ENCODE measurements at places on chromosomes 4 and X.

DNA sequence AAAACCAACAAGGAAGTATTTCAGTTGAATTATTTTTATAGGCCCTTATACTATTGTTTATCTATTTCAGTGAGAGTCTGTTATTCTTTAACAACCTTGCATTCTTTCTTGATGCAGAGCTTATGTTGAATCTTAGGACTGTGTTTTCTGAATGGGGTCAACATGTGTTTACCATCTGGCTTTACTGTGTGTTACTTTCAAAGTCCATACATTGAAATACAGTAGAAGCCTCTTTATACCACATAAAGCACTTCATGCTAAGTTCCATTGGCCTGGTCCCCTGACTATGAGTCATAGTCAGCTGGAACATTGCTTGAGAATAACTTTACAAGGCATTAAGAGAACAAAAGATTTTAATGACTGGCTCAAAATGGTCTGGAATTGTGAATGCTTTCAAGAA is 152.6 kb downstream of the GASK1B start:
- DNase-seq = no peak

GRCh38 chr4:120445186-120445585 is 378.5 kb upstream of the MAD2L1 start:
- no peak for DNase-seq

GRCh38 chr4:104416725-104417356 is 77.9 kb downstream of the CXXC4 start:
- DNase-seq = no peak

DNA sequence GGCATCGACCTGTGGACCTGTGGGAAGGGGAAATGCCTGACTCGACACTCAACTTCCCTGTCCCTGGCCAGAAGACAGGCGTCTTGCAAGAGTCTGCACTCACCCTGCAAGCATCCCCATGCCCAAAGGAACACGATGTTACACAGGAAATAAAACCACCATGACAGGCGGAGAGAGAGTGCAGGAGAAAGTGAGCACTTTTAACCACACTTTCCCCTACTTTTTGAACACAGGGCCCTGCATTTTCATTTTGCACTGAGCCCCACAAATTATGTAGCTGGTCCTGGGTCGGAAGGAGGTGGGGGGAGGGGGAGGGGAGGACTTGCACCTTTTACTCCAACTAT is 13.8 kb upstream of the MAN2B2 start:
- no peak for DNase-seq

- DNase-seq = no peak
Observed at GRCh38 chrX:143571521-143571920, 54.2 kb upstream of the SPANXN3 start.

GRCh38 chr4:184267673-184268583 is 50.3 kb upstream of the ENPP6 start:
- DNase-seq = peak; percentile 95

- no peak for DNase-seq
Observed at GRCh38 chr4:41124916-41125548, 89.3 kb downstream of the APBB2 start.

- no peak for DNase-seq
Observed at GRCh38 chr4:105992641-105993305, 97.5 kb downstream of the NPNT start.

DNA sequence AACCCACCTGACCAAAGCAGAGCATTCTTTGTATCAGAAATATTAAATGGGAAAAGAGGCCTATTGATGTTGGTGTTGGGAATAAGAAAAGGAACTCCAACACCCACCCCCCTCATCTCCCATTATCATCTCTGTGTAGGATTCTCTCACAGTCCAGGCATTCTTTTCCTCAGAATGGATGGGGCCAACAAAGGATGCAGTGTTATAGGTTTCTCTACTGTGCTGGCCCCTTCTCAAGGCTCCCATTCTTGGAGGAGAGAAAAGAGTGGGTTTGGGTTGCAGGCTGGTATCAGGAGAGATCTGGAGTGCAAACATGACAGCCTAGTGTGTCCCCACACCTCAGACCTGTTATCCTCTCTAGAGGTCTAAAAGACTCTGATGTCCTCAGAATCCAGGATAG is 59.6 kb downstream of the UGT8 start:
- DNase-seq = no peak

- no peak for DNase-seq
Observed at GRCh38 chrX:915427-916229, 285.0 kb downstream of the SHOX start.
